ENCODE measurements at places on chromosomes 5 and 9.

GRCh38 chr9:92650839-92651621 is 18.9 kb downstream of the IPPK start:
- DNase-seq, result no peak

GRCh38 chr5:41776435-41776834 is 93.8 kb downstream of the OXCT1 start:
- DNase-seq, result no peak

DNA sequence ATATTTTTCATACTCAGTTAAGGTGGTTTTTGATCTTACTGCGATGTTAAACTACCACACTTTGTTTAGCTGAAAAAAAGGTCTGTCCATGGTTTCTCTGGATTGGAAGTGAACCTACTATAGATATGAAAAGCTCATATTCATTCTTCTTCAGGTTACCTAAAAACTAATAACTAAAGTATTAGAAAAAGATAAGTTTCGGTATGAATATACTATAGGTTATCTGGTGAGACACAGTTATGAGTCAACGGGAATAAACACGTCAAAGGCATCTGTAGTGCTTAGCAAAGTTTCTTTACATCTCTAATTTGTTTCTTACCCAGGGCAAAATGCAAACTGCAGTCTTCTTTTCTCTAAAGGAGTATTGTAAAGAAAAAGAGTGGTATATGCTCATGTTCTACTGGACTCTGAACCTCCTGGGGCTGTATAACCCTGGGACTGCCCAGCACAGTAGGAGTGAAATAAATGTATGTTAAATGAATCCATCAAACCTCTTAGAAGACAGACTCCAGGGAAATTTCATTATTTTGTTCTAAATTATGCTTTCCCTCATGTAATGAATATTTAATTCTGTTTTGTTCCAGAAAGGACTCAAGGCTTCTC is 521.9 kb downstream of the PDE4D start:
- DNase-seq, result no peak

GRCh38 chr5:172840432-172841154 is 6.5 kb downstream of the ERGIC1 start:
- DNase-seq, result no peak

DNA sequence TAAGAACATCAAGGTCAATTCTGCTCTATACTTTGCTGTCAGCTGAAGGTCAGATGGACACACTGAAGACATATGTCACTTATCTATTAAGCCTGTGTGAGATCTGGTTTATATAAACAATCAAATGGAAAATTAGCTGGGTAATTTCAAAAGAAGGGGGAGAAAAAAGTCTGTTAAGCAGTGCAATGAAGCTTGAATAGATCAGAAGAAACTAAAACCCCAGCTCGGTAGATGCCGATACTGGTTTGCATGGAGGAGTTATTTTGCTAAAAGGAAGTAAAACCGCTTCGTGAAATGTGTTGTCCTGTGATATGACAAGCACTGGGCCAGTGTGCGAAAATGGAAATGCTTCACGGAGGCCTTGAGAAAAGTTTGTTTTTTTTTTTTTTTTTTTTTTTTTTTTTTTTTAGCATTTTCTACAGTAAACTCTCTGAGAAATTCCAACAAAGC is 148.8 kb downstream of the MEF2C start:
- no peak for DNase-seq

GRCh38 chr9:131608493-131609037 is 63.2 kb downstream of the PRRT1B start:
- no peak for DNase-seq

DNA sequence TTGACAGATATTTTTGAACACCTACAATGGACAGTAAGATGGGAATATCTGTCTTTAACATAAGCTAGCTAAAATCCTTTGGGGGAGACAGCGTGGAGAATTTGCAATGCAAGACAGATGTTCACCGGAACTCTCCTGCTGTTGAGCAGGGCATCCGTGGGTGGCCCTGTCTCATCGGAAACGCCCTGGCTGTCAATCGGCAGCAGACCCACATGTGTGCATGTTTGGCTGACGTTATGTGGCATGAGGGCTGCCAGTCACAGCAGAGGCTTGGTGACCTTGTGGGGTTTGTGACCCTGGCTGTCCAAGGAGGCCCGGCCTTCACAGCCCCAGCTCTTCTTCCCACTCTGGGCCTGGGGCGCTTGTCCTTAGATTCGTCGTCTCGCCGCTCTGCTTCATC is 129.7 kb upstream of the OTULINL start:
- no peak for DNase-seq

GRCh38 chr5:145050181-145050580 is 785.0 kb downstream of the PRELID2 start:
- DNase-seq, result no peak

DNA sequence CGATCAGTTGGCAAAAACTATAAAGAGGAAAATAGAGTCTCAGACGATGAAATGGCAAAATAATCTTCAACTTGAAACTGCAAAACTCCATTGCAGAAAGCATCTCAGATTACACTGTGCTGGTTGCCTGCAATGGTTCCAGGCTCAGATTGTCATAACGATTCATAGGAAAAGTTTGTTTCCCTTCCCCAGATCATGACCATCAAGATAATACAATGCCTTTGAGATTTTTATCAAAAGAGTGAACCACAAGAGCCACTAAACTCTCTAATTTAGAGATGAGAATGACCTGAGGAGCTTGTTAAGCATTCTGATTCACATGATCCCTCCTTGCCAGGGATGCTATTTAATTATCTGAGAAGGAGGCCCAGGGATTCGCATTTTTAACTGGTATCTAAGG is 52.6 kb upstream of the ITGA1 start:
- DNase-seq, result no peak

DNA sequence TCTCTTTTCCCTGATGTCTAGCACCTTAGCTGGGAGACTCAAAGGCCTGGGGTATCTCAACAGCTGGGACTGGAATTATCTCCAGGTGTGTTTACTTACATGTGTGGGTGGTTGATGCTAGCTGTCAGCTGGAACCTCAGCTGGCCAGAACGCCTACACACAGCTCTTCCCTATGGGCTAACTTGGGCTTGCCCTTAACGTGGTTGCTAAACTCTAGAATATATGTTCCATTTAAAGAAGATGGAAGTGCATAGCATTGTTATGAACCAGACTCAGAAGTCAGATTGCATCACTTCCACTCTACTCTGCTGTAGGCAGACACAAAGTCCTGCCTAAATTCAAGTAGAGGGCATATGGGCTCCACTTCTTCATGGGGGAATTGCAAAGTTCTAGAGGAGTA is 29.3 kb downstream of the SGCD start:
- DNase-seq, result no peak

GRCh38 chr9:112784020-112784785 is 33.6 kb downstream of the SNX30 start:
- DNase-seq, result peak; percentile 12

- DNase-seq, result no peak
Measured at GRCh38 chr5:159669559-159669958, 246.7 kb upstream of the ADRA1B start.

DNA sequence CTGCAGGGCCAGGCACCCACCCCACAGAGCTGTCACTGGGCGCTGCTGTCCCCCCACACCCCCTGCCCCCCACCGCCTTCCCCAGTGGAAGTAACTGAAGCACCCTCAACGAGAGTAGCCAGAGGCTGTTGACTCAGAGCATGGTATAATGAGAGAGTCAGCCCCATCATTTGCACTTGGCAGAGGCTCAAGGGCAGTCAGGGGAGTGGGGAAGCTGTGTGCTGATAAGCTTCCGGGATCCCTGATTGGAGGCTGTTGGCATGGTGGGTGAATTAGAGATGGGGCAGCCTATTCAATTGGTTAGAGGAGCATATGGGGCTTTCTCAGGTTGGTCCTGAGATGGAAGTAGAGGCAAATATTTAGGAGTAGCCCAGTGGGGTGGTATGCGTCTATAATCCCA is 77.1 kb upstream of the GOLM1 start:
- DNase-seq, result no peak

- DNase-seq, result no peak
Measured at GRCh38 chr9:121735065-121735792, 83.8 kb downstream of the DAB2IP start.

DNA sequence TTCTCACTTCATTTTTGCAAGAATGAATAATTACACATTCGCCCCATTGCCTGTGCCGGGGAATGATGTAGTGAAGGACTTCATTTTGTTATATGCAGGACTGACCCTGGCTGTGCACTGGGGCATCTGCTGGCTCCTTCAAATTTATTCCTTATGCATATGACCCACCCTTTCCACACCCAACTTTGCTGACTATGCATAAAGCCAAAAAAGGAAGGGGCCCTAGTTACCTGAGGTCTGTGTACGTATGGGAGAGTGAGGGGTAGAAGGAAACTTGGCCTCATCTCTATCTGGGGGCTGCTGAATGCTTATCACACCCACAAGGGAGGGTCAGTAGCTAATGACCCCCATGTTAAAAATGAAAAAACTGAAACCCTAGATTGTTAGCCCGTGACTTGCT is 259.6 kb downstream of the SMARCA2 start:
- no peak for DNase-seq

DNA sequence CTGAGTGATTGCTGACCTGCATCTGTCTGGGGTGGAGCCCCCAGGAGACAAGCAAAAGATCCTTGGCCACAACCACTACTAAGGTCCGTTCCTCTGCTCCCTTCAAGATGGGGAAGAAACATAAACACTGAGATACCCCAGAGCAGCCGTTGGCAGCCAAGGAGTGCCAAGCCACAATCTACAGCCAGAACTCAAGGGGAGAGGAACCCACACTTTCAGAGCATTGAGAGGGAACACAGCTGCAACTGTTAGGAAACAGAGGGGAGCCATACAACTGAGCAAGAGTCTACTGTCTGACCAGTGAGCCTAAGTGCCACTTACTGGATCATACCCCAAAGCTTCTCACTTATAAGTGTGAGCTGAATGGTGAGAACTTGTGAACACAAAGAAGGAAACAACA is 44.6 kb upstream of the ADRB2 start:
- DNase-seq, result no peak

GRCh38 chr9:89442501-89442978 is 55.4 kb downstream of the SEMA4D start:
- no peak for DNase-seq

DNA sequence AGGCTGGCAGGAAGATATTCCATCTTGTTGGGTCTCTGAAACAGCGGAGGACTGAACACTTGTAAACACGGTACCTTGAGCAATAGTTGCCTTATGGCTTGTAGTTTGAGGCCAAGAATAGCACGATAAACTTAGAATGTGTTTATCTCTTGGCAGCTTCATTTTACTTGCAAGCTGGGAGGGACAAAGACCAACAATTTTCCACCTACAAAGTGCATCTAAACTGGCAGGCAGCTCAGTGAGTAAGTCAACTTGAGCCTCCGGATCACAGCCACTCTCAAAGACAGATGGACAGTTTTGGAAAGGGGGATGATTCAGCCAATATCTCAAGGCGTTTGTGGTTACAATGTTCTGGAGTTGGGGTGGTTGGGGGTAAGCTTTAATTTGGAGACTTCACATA is 652.6 kb downstream of the CETN3 start:
- DNase-seq, result no peak

DNA sequence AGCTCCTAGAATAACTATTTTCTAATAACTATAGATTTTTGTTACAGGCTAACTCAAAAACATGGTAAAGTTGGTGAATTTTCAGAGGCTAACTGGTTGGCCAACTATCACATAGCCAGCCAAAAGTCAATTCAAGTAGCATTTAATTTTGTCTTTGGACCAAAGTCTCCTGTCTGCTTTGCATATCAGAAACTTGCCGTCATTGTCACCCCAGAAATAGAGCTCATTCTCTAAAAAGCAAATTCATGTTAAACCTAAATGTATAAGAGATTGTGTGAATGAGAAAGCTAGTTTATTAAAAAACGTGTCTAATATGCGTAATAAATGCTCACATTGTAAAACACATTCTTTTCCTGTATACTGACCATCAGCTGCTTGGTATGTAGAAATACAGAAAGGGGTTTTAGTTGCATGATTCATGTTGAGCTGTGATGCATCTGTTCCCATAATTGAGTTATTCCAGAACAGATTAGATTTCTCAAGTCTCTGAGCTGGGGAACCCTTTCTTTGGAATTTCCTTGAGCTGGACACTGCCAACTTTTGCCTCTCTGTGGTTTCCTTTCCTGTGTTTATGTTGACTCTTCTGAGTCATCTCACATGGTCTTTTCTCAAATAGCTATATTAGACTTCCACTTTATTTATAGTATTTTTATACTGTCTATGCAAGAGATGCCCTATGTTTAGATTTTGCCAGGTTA is 7.3 kb downstream of the SRFBP1 start:
- DNase-seq, result no peak

GRCh38 chr5:33398501-33398900 is 42.3 kb upstream of the TARS1 start:
- no peak for DNase-seq

- DNase-seq, result no peak
Measured at GRCh38 chr9:6133346-6134063, 82.1 kb upstream of the IL33 start.

GRCh38 chr5:148912714-148913398 is 86.4 kb downstream of the ADRB2 start:
- DNase-seq, result no peak

DNA sequence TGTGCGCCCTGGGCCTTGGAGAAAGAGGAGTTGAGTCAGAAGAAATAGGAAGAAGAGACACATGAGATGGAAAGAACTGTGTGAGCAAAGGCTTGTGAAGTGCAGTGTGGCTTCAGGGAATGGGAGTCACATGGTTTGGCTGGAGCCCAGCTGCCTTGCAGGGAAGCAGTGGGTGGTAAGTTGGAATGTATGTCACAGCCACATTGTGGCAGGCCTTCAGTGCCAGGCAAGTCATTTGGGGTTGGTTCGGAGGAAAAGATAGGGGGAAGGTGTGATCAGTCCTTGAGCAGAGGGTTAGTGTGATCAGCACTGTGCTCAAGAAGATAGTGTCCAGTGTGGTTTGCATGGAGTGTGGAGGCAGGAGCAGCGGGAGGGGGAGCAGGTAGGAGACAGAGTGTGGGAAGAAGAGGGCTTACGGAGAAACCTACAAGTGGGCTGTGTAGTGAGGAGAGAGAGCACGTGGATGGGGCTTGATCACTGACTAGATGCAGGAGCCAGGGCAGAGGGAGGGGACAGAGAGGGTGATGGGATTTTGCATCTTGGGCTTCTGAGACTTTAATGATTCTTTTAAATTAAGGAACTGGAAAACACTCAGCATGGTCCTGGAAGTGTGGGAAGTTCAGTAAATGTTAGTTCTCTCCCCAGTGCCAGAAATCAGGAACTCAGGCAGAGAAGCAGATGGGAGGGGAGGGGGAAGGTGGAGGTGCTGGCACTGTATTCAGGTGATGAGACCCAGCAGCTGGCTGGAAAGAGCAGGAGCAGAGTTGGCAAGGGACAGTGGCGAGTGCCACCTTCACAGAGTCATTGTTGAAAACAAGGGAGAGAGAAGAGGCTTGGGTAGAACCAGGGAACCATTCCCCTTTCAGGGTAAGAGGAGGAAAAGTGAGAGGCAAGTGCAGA is 46.6 kb downstream of the ARHGAP26 start:
- DNase-seq, result no peak

DNA sequence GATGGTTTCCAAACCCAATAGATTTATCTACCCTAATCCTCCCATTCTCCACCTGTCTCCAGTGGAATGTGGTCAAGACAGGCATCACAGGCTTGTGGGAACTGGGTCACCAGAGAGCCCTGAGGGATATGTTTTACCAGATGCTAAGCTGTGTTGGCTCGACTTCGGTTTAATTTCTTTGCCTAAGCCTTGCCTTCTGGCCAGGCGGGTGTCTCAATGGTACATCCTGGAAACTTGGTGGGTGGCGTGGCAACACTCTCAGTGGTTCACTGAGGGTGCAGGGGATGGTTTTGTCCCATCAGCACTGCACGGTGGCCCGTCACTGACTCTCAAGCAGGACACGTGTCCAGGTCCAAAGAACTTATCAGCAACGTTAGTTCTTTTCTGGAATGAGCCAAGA is 192.2 kb downstream of the TENT4A start:
- no peak for DNase-seq

All from NCI-H187 (cell line).